Bronchial smooth muscle cell (primary cell): ENCODE measurements at places on chromosomes 3 and 15. TPM values are rescaled to one million over a fixed set of nuclear protein-coding genes. Genes with fewer than 3 reads are reported as not detected.

Gene ACOX2
- 28.2 and 30.4 TPM in 2 replicates for total RNA-seq

Gene BOC
- 2.8 and 3.5 TPM in 2 replicates for total RNA-seq

Gene TRH
- total RNA-seq: not detected in 2 replicates

Gene ERICH6
- under 0.01 and 0.17 TPM in 2 replicates for total RNA-seq

Gene C2CD4A
- total RNA-seq: not detected in 2 replicates

Gene P2RY13
- total RNA-seq: not detected in 2 replicates

Gene CCRL2
- total RNA-seq: 0.16 TPM in 1 of 2 replicates, not detected in the other

Gene DPPA2
- total RNA-seq: not detected in 2 replicates

Gene RETNLB
- not detected in 2 replicates for total RNA-seq

Gene CAV3
- not detected in 2 replicates for total RNA-seq

Gene LAMB2
- 531 and 711 TPM in 2 replicates for total RNA-seq

Gene MYO5C
- 0.09 and 0.16 TPM in 2 replicates for total RNA-seq

Gene PLA1A
- 2.1 and 3.5 TPM in 2 replicates for total RNA-seq

Gene CCDC32
- 10.6 and 14.4 TPM in 2 replicates for total RNA-seq

Gene A4GNT
- total RNA-seq: not detected in 2 replicates

Gene CASR
- total RNA-seq: not detected in 2 replicates

Gene DGKG
- total RNA-seq: 2.5 TPM in 1 of 2 replicates, not detected in the other

Gene TTC23
- total RNA-seq: 24.7 and 26.4 TPM in 2 replicates

Gene GNL3
- total RNA-seq: 51.2 and 58.6 TPM in 2 replicates

Gene ANKUB1
- not detected in 2 replicates for total RNA-seq

Gene IMPDH2
- 394 and 444 TPM in 2 replicates for total RNA-seq

Gene ATP11B
- total RNA-seq: 40.4 and 46.0 TPM in 2 replicates

Gene CTXN2
- total RNA-seq: not detected in 2 replicates

Gene CPN2
- total RNA-seq: not detected in 2 replicates

Gene PCSK6
- total RNA-seq: 0.09 and 0.16 TPM in 2 replicates

Gene BUB1B
- 1.5 and 3.0 TPM in 2 replicates for total RNA-seq
